ENCODE measurements at places on chromosomes 1 and 21.

DNA sequence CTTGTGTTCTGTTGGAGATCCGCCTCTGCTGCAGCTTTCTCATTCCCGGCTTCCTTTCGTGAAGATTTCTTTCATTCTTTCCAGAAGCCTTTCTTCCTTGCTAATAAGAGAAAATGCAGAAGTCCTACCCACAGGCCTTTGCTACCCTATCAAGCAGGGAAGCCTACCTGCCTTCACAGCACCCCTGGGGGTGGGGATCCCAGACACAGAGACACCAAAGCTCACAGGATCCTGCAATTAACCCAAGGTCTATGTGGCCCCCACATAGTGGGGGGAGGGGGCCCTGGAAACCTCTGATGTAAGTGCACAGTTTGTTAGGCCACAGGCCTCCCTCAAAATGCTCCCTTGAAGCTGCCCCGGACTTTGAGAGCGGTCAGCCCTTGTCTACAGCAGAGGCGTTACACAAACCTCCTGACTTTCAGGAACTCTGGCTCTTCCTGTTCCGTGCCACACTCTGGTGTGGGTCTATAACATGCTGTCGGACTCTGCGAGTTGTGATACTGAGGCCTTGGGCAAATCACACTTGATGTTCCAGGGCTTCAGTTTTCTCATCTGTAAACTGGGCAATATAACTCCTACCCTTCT lies 31.2 kb downstream of the NKAIN1 start:
- no peak for DNase-seq

DNA sequence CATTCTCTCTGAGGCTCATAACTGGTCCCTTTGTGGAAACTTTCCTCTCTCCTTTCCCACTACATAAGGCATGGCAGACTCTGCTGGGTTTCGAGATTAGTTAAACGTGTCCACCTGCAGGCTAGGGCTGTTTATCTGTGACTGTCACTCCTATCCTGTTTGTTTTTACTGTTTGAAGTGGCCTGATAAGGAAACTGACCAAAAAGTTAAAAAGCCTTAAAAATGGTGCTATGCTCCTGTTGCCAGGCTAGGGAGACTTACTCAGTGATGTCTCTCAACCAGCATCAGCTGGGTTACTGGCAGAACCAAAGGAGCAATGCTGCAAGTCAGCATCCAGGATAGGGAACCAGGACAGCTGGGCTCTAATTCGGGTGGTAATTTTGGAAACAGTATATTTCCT lies 3.9 kb downstream of the PIGV start:
- no peak for DNase-seq

- no peak for DNase-seq
Observed at GRCh38 chr1:110102081-110102480, 10.2 kb upstream of the UBL4B start.

- no peak for DNase-seq
Observed at GRCh38 chr1:41368366-41368765, 7.1 kb downstream of the FOXO6 start.

DNA sequence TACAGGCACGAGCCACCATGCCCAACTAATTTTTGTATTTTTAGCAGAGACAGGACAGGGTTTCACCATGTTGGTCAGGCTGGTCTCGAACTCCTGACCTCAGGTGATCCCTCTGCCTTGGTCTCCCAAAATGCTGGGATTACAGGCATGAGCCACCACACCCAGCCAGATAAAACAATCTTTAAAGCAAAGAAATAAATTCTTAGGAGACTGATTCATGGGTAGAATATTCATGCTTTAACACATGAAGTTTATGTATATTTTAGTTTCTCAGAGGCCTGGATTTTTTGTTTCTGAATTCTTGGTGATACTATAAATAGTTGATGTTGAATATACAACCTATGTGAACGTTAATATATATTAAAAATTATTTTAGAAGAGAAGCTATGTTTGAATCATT lies 127.4 kb upstream of the KIAA1614 start:
- no peak for DNase-seq

- peak; percentile 37 for DNase-seq
Observed at GRCh38 chr1:21361506-21361905, 71.2 kb upstream of the ECE1 start.

- peak; percentile 51 for DNase-seq
Observed at GRCh38 chr1:227234998-227235405, 83.3 kb downstream of the CDC42BPA start.

GRCh38 chr21:45370575-45370974 lies 34.4 kb upstream of the COL18A1 start:
- DNase-seq: no peak

GRCh38 chr1:52158218-52158617 lies 16.3 kb downstream of the ZFYVE9 start:
- DNase-seq: no peak

- DNase-seq: no peak
Observed at GRCh38 chr1:14782741-14783591, 184.5 kb downstream of the KAZN start.

GRCh38 chr1:72516826-72517225 lies 234.5 kb upstream of the NEGR1 start:
- no peak for DNase-seq

- DNase-seq: no peak
Observed at GRCh38 chr1:37853157-37853556, 6.2 kb downstream of the MTF1 start.

DNA sequence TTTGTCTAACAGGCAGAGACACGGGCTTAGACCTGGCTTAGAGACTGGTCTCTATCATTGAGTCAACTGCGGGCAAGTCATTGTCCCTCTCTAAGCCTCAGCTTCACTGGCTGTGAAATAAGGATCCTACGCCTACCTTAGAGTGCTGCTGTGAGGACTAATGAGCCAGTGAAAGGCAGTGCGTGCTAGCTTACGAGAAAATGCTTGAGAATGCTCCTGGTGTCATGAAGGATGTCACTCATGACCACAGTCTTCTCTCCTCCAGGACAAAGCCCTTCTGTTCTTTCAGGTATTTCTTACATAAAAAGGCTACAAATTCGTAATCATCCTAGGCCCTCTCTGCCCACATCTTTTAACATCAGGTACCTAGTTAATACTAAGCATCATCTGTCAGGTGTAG lies 16.5 kb upstream of the A3GALT2 start:
- DNase-seq: no peak

DNA sequence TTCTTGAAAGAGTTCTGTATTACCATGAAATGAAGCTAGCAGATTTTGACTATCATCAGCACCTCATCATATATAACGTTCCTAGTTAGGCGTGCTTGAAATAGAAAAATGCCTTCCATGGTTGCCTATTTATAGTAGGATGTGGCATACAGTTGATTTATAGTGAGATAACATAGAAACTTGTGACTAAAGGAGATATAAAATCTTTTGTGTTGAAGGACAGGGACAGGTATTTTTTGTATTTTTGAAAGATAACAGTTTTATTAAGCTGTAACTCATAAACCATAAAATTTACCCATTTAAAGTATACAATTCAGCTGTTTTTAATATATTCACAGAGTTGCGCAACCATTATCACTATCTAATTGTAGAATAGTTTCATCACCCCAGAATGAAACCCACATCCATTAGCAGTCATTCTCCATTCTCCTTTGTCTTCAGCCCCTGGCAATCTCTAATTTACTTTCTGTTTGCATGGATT lies 19.3 kb downstream of the SPEN start:
- no peak for DNase-seq

DNA sequence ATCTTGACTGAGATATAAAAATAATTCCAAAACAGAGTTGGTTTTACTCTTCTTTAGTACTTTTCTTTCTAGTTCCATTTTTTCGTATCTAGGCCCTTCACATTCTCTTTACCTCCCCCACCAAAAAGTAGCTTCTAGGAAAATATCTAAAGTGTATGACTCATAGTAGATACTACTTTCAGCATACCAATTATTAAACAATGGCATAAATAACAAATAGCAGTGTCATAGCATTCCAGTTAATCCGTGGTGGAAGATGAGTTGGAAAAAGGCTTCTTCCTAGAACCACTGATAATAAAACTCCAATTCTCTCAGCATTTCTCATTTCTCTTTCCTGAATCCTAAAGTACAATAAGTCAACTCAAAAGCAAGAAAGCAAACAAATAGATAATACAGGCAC lies 859.0 kb upstream of the B3GALT2 start:
- DNase-seq: no peak

DNA sequence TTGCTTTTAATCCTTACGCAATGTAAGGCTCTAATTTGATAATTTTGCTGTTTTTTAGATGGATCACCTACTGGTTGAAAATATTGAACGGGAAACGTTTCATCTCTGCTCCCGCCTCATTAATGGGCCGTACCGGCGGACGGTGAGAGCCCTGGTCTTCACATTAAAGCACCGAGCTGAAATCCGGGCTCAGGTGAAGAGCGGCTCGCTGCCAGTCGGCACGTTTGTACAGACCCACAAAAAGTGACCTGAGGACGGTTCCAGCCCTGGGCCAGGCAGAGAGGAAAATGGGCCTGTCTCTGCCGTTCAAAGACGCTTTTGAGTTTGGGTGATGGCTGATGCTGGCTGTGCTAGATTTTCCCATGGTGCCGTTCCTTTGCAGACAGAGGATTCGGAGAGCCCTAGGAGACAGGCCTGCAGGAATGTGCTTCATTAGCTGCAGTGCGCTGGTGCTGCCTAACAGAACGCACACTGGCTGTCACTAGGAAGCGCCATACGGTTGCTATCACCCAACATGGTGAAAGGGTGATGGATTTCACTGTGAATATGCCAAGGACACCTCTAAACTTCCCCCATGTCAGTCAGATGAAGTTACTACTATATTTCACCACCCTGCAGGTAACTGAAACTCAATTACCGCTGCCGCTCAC lies 42.9 kb downstream of the TCEANC2 start:
- no peak for DNase-seq

GRCh38 chr1:189708674-189709073 lies 769.0 kb downstream of the BRINP3 start:
- DNase-seq: peak; percentile 58

GRCh38 chr1:177451191-177451590 lies 280.4 kb downstream of the BRINP2 start:
- no peak for DNase-seq

DNA sequence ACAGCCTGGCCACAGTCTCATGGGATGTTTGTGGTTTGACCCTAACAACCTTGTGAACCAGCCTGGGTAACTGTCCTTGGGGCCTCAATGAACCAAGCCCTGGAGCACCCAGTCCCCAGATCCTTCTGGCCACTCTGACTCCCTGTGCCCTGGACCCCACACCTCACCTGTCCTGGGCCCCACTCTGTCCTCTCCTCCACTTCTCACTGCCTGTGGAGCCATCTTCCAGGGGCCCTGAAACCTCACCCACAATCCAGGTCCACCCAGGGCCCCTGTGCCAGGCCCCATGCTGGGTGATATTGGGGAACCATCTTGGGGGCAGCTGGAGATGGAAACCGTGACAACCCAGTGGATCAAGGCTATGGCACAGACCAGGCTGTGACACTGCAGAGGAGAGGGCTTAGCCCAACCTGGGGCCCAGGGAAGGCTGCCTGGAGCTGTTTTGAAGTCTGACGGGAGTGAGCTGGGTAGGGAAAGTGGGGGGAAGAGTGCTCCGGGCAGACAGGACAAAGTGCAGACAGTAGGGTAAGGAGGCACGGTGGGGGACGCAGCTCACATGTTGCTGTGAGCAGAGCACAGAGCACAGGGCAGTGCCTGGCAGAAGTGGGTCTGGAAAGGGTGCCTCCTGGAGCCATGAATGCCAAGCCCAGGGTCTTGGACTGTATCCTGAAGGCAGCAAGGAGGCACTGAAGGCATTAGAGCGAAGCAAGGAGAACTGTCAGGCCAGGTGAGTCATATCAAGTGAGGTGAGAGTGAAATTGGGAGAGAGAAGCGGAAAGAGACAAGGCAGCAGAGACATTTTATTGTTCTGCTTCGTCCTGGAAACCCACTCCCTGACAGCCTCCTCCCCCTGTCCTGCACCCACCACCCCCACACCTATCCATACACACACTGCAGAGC lies 12.1 kb upstream of the LRP8 start:
- DNase-seq: no peak

GRCh38 chr1:22855668-22856606 lies 116.7 kb downstream of the LACTBL1 start:
- peak; percentile 94 for DNase-seq

DNA sequence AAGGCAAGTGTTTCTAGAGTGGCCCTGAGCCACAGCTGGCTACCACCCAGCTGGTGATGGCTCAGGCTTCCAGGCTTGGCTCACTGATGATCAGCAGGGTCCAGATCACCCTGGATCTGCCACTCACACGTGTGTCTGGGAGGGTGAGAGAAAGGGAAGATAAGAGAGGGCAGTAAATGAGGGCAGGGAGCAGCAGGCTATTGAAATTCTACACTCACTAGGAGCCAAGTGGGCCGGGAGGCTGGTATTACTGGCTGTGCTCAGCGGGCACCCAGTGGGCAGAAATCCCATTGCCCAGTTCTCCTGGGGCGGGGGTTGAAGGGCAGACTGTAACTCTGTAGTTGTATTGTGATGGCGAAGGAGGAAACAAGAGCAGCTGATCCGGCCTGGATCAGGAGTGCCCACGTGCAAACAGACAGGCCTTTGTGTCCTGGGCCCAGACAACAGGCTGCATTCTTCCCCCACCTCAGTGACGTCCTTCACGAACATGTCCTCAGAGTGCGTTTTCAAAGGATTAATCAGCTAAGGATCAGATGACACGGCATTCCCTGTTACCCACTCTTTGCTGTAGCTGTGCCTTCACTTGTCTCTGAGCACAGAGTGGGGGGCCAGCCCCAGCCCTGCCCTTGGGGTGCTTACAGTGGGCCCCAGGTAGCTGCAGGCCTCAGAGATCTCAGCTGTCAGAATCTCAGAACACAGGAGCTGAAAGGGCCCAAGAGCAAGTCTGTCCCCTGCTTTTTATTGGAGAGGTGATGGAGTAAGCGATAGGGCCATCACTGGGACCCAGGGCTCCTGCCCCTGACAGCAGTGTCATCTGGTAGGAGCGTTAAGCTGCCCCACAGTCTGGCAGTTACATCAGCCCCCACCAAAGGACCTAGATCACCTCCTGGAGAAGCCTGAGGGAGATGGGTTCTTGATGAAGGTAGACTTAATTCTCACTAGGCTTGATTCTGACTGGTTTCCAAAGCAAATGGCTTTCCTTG lies 60.5 kb downstream of the ATP1A1 start:
- DNase-seq: no peak

DNA sequence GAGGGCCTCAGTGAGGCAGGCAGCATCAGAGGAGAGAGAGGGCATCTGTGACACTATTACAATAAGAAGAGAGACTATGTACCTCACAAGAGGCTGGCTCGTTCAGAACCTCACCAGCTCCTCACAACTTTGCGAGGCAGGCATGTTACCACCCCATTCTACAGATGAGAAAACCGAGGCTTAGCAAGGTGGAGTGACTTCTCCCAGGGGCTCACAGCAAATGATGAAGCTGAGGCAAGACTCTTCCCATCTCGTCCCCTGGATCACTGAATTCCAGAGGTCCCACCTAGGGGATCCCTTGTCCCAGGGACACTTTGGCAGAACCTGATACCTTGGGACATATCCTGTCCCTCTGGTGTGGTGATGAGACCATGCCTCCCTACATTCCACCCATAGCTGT lies 64.4 kb downstream of the DISP3 start:
- no peak for DNase-seq

GRCh38 chr1:34911465-34911864 lies 18.0 kb downstream of the DLGAP3 start:
- DNase-seq: no peak

All from NCI-H446 (cell line).